Germinal center (tissue), 1 donor: ENCODE measurements at places on chromosomes 5 and 9.

DNA sequence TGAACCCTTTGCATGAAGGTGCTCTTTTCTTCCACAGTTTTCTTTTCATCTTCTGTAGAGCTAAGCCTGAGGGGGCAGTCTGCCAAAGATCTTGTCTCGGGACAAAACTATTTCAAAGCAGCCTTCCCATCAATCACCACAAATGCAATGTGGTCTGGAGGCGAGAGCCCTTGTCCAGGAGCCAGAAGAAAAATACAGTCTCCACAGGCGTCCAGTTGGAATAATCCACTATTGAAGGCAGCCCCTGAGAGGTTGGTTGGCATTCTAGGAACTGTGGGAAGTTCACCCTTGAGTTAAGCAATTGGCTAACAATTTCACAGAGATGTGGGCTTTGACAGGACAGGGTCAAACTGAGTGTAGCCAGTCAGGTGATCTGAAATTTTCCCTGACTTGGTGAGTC lies 72.0 kb downstream of the SEMA6A start:
- DNase-seq, result no peak

GRCh38 chr9:4979239-4979638 lies 5.8 kb upstream of the JAK2 start:
- no peak for DNase-seq

GRCh38 chr5:128633901-128634300 lies 95.9 kb upstream of the FBN2 start:
- DNase-seq, result no peak

DNA sequence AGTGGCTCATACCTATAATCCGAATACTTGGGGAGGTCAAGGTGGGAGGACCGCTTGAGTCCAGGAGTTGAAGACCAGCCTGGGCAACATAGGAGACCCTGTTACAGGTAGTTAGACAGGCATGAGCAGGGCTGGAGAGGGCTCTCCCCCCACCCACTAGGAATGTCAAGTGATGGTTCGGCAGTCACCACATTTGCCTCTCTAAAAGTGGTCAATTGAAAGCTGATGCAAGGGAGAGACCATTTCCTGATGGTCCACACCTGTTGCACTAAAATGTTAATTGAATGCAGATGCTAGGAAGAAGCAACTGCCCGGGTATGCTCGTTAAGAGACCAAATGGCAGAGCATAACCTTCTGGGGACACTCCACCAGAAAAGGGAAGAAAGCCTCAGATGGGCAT lies 82.7 kb downstream of the SFXN1 start:
- no peak for DNase-seq

DNA sequence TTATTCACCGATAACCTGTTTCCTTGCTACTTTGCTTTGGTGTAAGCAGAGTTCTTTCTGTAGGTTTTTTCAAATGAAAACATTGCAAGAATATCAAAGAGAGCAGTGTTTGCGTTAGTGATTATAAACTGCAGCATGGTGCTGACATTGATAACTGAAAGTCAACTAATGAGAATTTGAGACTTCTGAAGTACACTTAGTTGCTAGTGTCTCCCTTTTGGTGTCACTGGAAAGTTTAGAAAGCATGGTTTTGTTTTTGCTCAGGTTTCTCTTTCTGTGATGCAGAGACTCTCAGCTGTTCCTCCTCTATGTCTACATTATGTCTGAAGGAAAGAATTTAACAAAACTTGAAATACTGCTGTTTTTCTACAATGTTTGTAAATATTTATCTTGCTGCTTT lies 80.2 kb upstream of the ZNF169 start:
- DNase-seq, result no peak

DNA sequence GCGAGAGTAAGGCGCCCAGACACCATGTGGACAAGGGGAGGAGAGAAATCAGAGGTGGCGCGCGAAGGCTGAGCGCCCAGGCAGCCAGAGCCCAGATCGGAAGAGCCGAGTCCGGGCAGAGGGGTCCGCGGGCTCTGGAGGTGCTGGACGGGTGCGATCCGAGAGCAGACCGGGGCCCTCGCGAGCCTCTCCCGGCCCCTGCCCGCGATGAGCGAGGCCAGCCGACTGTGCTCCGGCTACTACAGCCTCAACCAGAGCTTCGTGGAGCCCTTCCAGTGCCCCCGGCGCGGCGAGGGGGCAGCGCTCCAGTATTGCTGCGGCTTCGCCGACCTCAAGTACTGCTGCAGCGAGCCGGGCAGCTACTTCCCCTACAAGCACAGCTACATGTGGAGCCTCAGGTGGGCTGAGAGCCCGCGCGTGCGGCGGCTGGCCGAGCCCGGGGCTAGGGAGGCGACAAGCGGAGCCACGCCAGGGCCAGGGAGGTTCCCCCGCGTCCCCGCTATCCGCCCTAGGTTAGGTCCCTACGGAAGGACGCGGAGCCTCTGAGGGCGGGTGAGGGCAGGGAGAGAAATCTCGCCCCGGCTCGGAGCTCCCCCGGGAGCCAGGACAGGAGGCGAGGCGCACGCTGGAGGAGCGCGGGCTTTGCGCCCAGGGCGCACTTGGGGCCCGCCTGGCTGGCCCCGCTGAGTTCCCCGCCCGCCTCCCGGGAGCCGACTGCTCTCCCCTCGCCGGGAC lies at the start of gene SHISAL2B:
Gene SHISAL2B (plus strand): TSS at position 87 of the 735 bp plus-strand sequence. CDS start 121 bp downstream, at position 208.
- DNase-seq, result peak; percentile 10

- DNase-seq, result no peak
Measured at GRCh38 chr5:43304525-43304924, 8.7 kb downstream of the HMGCS1 start.

DNA sequence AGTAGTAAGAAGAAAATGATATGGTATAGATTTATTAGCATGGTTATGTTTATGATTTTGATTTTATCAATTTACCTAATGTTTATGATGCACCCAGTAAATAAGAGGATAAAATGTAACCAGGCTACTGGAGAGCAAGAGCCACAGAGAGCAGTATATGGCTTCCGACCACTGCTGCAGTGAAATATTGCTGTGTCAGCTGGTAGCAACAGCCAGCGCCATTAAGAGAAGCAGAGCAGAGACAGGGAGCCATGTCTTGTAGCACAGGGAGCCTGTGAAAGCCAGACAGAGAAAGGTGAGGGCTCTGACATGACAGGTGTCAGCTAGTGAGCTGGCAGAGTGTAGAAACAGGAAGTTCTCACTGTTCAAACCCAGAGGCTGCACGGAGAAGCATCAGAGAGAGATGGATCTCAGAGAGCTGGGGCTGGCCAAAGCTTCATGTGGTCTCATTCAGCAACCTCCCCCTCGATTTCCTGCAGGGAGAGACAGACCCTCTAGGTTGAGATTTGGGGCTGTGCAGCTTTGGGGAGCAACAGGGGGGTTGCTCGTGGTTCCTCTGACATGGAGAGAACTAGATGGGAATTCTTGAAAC lies 202.1 kb downstream of the MED10 start:
- no peak for DNase-seq

DNA sequence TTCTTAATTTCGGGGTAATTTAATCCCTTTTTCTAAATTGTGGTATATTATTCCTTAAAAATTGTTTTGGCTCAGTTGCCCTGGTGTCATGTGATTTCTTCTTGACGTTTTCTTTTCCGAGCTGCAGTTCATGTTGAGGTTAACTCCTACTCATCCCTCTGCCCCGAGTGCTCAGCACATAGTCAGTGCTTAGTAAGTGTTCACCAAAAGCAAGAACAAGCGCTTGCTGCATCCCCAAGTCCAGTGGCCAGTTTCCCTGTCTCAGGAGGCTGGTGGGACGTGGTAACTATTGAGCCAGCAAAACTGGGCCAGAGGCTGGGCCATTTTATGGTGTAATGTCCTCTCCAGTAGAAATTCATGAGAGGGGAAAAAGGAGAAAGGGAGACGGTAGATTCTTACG lies 23.3 kb downstream of the TRIO start:
- DNase-seq, result no peak

GRCh38 chr9:37273595-37273994 lies 148.9 kb upstream of the GRHPR start:
- no peak for DNase-seq

- DNase-seq, result no peak
Measured at GRCh38 chr5:136185974-136186665, 6.8 kb downstream of the SMIM32 start.

DNA sequence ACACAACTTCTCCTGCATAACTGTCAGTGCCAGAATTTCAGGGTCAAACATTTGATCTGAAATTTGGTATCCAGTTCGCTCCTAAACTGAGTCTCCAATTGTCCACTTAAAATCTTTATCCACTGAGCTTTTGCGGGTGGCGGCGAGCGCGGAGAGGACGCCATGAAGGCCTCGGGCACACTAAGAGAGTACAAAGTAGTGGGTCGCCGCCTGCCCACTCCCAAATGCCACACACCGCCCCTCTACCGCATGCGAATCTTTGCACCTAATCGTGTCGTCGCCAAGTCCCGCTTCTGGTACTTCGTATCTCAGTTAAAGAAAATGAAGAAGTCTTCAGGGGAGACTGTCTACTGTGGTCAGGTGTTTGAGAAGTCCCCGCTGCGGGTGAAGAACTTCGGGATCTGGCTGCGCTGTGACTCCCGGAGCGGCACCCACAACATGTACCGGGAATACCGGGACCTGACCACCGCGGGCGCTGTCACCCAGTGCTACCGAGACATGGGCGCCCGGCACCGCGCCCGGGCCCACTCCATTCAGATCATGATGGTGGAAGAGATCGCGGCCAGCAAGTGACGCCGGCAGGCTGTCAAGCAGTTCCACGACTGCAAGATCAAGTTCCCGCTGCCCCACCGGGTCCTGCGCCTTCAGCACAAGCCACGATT lies 913.7 kb upstream of the DMAC1 start:
- DNase-seq, result no peak

GRCh38 chr5:83029912-83030311 lies 47.3 kb downstream of the TMEM167A start:
- no peak for DNase-seq

DNA sequence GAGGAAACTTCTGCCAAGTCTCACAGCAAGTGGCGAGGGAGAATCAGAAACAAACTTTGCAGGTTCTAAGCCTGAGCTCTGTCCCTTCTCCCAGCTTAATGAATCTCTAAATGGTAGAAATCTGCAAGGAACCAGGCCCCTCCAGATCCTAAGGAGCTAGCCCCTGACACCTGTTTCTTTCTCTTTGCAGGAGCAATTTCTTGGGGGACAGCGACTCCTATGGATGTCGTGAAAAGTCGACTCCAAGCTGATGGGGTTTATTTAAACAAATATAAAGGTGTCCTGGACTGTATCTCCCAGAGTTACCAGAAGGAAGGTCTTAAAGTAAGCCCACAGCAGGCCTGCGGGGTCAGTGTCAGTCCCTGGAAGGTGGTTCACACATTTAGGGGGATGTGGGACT lies 21.8 kb downstream of the IL9 start:
- DNase-seq, result no peak

DNA sequence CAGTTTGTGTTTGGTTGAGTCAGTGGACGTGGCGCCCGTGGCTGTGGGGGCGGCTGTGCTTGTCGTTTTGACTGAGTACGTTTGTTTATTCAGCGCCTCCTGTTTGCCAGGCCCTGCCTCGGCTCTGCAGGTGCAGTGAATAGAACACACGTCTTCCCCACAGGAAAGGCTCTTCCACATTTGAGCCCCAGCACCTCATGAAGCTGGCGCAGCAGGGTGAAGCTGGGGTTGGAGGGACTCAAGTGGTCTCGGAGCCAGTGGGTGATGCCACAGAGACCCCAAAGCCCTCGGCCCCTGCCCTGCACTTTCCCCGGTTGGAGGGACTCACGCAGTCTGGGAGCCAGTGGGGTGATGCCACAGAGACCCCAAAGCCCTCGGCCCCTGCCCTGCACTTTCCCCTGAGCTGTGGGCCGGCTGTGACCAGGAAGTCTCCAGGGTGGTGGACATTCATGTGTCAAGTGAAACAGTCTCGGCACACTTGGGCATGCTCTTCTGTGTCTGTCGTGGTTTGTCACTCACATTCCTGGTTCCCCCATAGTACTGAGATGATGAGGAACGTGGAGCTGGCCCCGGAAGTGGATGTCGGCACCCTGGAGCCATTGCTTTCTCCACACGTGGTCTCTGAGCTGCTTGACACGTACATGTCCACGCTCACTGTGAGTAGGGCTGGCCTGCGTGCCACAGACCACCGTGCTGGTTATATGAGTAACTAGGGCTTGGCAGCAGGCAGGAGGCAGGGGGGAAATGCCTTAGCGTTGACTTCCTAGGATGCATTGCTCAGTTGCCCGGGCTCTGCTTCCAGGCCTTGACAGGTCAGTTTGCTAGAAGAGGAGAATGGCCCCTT lies 13.6 kb downstream of the EXOC3 start:
- no peak for DNase-seq

DNA sequence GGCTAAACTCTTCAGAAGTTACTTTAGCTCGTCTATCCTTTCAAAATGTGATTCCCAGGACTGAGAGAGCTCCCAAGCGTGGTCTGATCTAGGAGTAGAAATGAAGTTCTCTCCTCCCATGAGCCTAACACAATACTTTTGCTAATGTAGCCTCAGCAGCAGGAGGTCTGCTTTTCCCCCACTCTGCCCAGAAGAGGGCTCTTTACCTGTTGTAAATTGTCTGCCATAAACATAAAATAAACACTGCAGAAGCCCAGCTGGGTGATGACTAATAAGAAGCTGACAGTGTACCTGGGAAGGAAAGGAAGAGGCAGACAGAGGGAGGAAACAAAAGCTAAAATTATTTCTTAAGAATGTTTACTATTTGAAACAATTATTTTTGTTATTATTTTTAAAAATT lies 15.4 kb downstream of the SLC36A3 start:
- DNase-seq, result peak; percentile 14

DNA sequence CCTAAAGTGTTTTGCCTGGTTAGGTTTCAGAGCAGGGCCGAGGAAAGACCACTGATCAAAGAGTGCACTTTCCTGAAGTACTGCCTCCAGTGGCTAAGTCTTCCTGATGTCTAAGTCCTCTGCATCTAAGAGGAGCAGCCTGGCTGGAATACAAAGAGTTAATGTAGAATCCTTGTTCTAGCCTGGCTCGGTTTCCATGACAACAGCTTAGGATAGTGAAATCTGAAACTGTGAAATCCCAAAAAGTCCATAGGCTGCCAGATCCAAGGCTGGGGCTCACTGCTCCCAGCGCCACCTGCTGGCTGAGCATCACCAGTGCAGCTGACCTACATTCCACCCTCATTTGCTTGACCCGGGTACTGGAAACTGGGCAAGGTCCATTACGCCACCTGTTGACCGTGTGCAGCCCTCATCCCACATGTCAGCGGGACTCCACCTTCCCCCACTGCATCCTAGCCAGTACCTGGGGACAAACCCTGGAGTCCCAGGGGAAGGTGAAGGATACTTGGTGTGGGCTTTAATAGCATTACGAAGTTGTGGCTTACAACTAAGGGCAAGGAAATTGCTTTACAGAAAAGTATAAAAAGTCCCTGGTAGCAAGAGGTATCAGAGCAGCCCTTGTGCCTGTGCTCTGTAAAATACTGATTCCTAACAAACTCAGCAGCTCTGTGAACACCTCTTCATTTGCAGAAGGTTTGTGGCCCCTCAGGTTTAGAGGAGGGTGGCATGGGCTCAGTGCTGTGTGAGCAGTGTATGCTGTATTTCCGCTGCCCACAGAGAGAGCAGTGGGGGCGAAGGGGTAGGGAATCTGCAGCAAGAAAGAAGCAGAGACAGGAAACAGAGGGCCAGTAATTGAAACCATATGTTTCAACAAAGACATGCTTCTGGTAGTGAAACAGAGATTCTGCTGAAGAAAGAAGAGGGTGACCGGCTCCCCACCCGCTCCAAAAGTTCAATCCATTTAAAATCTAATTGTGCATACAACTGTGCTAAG lies 36.0 kb downstream of the PCDHGC5 start:
- peak; percentile 75 for DNase-seq

GRCh38 chr9:137250329-137251193 lies 525 bp upstream of the STPG3 start:
- DNase-seq, result no peak
